Stimulated activated CD8-positive, alpha-beta memory T cell treated with anti-CD3 and anti-CD28 coated beads, Interleukin-7, amount 100 ng/mL, for 24 hours (primary cell): ENCODE measurements at places on chromosomes 4 and X.

GRCh38 chrX:78506248-78506647, 152.9 kb downstream of the RTL3 start:
- no peak for DNase-seq

GRCh38 chr4:101693842-101694398, 96.6 kb upstream of the BANK1 start:
- no peak for DNase-seq

GRCh38 chr4:72567821-72568675, 973 bp downstream of the ADAMTS3 start:
- no peak for DNase-seq

- DNase-seq: no peak
Observed at GRCh38 chr4:87052615-87053014, 117.8 kb downstream of the AFF1 start.

- no peak for DNase-seq
Observed at GRCh38 chr4:187687697-187688096, 307.9 kb upstream of the ZFP42 start.

- DNase-seq: no peak
Observed at GRCh38 chr4:26826721-26827120, 33.9 kb upstream of the STIM2 start.

GRCh38 chr4:64893205-64893604, 484.0 kb upstream of the TECRL start:
- DNase-seq: no peak

DNA sequence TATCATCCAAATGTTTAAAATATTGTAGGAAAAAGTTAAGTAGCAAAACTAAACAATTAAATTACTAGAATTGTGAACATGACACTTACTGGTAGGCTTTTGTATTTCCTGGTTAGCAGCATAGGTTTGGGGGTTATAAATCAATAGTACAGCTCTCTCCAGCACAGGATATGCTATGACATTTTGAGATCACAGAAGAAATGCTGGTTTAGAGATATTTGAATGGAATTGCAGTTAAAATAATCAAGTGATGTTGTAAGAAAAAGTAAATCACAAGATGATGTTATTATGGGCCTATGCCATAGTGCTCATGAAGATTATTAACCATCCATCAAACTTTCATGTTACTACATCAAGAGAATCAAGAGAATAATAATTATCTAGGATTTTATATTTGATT, 1079.9 kb upstream of the SLIT2 start:
- no peak for DNase-seq

DNA sequence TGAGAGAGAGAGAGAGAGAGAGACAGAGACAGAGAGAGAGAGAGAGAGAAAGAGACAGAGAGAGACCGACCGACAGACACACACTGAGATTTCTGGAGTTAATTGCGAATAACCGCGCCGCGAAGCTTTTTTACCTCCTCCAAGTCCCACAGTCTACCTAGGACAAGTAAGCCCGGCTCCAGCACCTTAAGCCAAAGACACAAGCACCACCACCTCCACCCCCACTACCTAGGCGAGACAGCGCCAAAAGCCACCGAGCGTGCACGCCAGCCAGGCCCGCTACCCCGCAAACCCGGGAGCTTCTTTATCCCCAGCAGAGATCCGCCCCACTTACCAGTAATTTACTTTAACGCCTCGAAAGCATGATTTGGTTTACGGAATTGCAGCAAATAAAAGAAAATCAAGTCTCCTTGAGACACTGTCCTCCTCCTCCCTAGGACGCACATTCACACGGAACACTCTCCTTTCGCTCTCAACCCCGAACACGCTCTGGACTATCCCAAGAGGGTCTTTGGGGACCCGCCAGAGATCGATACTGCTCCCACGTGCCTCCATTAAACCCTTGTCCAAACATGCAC, 649.6 kb upstream of the DIPK2B start:
- DNase-seq: no peak

DNA sequence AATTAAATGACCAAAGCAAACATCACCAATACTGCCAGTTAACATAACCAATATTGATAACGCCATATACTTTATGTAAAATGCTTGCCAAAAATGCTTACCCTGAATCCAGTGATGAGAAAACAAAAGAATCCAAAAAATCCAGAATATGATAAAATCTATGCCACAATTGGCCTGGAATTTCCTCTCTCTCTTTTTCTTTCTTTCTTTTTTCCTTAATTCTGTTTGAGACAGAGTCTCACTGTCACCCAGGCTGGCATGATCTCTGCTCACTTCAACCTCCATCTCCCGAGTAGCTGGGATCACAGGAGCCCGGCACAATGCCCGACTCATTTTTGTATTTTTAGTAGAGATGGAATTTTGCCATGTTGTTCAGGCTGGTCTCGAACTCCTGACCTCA, 9.8 kb upstream of the SLC7A11 start:
- DNase-seq: no peak

GRCh38 chr4:9885958-9886357, 104.5 kb downstream of the DRD5 start:
- no peak for DNase-seq
